ENCODE measurements at places on chromosomes 2 and 18.
A peak's percentile ranks its signal among the peaks of the same experiment; 100 is the strongest.

DNA sequence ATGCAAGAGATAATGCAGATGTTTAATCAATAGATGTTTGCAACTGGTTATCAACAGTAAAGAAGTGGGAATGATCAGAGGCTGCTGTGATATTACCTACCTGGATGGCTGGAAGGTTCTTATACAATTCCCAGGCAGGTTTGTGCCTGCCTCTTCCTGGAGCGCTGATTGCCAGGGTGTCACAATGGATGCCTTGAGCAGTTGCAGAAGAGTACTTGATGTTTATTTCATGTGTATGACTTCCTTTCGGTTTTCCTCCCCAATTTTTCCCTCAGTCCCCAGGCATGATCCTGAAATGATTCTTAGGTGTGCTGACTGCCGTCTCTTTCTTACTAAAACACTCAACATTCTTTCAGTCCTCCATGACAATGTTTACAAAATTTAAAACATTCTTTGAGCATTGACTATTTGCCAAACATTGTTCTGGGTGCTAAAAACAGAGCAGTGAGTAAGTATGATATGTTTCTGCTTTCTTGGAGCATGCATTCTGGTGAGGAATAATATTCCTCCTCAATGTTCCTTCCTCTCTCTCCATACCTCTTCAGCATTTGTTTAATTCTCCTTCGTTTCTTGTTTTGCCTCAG, 416.6 kb upstream of the TRIB2 start:
- DNase-seq = no peak

DNA sequence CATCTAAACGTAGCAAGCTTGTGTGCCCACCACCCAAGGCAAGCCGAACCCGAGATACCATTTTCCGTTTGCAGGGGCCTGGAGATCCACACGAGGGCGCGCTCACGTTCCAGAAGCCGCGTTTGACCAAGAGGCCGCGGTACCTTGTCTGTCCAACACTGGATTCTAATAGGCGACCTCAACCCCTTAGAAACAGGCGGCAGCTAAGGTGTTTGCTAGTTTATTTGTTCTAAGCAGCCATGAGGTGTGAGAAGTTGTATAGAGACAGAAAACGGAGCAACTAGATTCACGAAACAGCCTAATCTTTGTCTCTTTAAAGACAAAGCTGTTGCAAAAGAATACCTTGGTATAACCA, 4.2 kb downstream of the HOXD11 start:
- DNase-seq = no peak

GRCh38 chr2:28338831-28339321, 53.8 kb upstream of the FOSL2 start:
- DNase-seq = no peak

GRCh38 chr2:26854283-26854827, 6.4 kb downstream of the DPYSL5 start:
- no peak for DNase-seq

DNA sequence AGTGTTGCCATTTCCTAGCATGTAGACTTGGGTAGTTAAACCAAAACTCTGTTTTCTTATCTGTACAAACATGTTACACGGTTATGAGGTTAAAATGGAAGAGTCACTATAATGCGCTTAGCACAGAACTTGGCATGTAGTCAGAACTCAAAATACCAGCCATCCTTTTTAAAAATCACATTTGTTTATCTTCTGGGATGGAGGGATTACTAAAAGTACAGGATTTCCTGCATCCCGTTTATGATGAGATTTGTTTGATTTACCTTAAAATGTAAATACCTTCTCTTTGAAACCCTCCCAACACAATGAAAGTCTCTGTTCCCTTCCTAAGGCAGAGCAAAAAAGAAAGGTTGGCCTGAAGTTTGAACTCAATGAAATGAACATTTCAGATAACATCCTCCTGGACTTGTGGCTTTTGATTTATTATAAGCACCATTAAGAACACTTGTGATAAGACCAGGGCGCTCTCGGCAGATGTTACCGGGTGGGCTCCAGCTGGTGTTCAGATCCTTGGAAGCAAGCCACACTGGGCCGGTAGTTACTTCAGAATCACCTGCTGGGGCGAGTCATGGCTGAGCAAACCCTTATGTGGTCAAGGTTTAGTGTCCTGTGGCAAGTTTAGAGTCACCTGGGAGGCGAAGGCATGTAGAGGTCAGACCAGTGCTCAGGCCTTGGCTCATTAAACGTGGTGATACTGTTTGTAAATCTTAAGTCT, 105.7 kb downstream of the MGAT5 start:
- DNase-seq = no peak

DNA sequence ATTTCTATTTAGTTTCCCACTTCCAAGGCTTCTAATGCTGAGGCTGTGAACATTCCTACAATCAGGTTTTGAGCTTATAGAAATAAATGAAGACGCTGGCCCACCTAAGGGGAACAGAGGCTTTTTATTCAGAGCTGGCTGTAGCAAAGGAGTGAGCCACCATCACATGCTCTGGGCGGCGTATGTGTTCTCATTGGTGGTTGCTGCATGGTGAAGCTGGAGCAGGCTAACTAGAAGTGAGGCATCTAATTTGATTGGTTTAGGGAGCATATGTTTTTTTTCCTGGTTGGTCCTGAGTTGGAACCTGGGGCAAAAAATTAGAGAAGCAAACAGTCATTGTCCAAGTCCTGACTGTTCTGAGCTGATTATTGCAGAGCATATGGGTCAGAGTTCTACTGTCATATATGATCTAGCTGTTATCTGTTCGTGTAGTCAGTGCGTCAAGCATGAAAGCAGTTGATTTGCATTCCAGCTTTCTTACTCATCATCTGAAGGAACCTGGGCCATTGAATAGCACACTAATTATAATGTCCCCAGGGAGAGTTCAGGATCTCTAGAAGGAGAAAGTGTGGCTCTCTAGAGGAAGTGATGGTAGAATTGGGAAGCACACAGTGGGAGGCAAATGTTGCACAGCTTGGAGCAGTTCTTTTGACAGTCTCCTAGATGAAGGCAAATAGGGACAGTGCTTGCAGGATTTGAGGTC, 279.6 kb downstream of the PARD3B start:
- no peak for DNase-seq

GRCh38 chr2:132547090-132547687, 122.8 kb downstream of the LYPD1 start:
- peak; percentile 6 for DNase-seq

DNA sequence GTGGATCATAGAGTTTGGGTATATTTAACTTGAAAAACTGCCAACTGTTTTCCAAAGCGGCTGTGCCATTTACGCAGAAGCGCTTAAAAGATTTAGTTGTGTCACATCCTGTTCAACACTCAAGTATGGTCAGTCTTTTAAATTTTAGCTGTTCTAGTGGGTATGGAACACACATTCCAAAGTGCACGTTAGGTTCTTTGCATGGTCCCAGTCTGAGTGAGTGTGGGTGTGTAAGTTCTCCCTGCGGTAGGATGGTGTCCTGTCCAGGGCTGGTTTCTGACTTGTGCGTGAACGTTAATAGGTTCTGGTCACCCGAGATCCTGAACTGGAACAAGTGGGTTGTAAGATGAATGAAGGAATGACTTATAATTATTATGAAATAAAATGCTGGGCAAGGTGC, 28.4 kb upstream of the IL36G start:
- DNase-seq = no peak

GRCh38 chr2:158395166-158395565, 61.4 kb downstream of the CCDC148 start:
- DNase-seq = no peak

- DNase-seq = no peak
Measured at GRCh38 chr18:48672671-48673340, 134.0 kb downstream of the CTIF start.

GRCh38 chr18:10100196-10100595, 186.4 kb downstream of the VAPA start:
- DNase-seq = no peak

DNA sequence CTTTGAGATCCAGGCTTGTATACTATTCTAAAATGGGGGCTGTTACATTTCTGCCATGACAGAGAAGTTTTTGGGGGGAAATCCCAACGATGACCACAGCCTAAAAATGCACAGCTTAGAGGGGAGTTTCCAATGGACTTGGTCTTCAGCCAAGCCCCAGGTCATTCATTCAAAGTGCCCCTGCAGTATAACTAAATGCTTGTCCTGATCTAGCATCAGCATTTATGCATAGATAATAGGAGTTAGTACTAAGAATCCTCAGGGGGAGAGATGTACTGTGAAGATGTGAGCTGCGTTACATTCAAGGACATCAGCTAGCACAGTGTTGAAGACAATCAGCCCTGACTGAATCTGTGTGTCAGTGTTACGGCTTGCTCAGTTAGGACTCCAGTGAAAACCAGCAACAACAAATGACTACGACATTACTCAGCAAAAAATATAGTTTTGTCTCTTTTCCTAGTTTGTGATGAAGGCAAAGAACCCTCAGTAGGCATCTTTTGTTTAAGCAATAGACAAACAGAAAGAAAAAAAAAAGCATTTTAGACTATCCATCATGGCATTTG, 160.9 kb downstream of the ZEB2 start:
- DNase-seq = no peak

- DNase-seq = no peak
Measured at GRCh38 chr18:46019936-46020335, 52.1 kb downstream of the PSTPIP2 start.

- no peak for DNase-seq
Measured at GRCh38 chr2:5701266-5701665, 9.1 kb downstream of the SOX11 start.

GRCh38 chr2:160670618-160671017, 177.0 kb upstream of the RBMS1 start:
- no peak for DNase-seq
